ENCODE measurements at places on chromosomes 16 and 17.
A peak's percentile ranks its signal among the peaks of the same experiment; 100 is the strongest.

- no peak for DNase-seq
Observed at GRCh38 chr16:14509675-14510132, 120.4 kb downstream of the PARN start.

GRCh38 chr17:3917391-3917931, 1.2 kb upstream of the P2RX1 start:
- DNase-seq, result peak; percentile 51

- no peak for DNase-seq
Observed at GRCh38 chr16:88809676-88810165, 2.0 kb downstream of the APRT start.

GRCh38 chr17:55391244-55391757, 30.3 kb downstream of the MMD start:
- no peak for DNase-seq

DNA sequence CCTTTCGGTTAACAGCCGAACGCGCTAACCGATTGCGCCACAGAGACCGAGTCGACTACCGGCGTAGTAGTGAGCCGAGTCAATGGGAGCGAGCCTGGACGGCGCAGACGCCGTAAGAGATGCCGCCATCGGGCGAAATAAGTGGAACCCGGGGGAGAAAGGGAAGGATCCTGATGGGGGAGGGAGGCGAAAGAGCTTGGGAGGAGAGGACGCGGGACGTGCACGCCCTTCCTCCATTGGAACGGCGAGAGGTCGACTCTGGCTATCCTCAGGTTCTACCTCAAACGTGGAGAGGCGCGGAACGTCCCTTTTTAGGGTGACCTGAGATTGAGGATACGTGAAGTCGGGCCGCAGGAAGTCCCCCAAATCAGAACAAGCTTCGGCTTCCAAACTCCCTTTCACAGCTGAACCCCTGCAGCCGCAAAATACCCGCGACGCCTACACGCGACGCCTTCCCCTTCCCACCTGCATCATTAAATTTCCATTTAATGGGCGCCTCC, 683 bp upstream of the PSMB3 start:
- peak; percentile 90 for DNase-seq

- peak; percentile 28 for DNase-seq
Observed at GRCh38 chr16:19375561-19376158, 42.0 kb upstream of the TMC5 start.

- DNase-seq, result no peak
Observed at GRCh38 chr17:77228241-77228752, 87.5 kb downstream of the SEC14L1 start.

DNA sequence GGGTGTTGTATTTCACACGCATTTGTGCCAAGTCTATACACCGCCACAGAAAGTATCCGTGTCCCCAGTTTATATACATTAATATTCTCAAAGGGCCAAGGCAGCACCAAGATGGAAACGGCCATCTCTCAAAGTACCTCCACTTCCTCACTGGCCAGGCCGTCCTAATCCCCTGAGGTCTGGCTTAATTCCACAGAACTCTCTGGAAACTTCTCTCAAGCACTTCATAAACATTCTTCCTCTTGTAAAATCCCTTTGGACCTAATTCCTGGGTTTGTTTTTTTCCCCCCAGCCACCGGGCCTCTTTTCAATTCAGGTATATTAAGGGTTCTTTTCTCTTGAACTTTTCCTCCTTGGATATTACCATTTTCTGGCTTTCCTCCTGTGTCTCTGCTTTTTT, 5.1 kb upstream of the ERN1 start:
- no peak for DNase-seq

DNA sequence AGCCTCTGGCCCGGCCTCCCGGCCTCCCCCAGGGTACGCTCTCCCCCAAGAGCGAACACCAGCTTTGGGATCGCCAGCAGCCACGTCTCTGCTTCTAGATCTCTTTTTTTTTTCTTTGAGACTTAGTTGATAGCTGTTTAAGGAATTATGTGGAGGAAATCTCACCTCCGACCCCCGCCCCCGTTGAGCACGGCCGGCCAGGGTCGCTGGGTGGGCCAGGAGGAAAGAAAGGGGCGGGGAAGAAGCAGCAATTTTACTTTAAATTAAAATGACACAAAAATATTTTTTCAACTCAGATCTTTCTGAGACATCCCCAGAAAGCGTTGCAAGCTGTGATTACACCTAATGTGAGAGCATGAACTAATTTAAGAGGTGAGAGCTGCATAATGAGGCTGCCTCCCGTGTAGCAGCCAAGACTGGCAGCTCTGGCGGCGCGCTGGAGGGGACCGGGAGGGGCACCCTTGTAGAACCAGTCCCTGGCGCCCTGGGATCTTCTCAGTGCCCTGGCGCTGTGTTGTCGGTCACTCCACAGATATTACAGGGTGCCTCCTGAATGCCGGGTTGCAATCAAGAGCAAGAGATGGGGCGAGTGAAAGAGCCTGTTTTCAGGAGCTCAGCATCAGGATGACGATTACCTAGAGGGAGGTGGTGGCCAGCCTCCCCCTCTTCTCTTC, 1.9 kb upstream of the CBLN1 start:
- DNase-seq, result no peak

DNA sequence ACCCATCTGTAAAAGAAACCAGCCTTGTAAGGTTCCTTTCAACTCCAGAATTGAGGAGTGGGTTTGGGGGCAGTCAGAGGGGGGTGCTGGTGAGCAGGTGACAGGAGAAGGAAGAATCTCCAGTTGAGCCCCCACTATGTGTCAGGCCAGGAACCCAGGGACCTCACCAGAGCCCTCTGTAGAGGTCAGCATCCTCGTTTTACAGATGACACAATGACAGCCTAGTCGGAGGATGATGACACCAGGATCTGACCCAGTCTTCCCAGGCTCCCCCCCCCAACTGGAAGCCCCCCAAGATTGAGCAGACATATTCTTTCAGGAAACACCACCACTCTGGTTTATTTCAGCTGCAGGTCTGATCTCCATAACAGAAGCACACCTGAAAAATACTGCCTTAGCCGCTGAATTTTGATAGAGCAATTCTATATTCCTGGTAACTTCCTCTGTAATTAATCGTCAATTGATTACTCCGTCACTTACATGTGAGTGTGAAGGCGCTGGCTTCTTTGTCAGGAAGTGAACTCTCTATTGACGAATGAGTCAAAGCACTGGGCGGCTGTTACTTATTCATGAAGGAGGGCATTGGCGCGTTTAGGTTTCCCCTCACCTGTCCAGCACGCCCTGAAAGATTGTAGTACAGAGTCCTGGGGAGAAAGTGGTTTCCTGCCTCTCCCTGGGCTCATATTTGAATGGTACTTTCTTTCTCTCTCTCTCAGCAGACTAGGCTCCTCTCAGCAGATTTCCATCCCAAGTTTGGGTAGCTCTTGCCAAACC, 21.2 kb downstream of the SOCS3 start:
- DNase-seq, result no peak

- no peak for DNase-seq
Observed at GRCh38 chr17:7932483-7932891, 481 bp downstream of the CNTROB start.

- DNase-seq, result no peak
Observed at GRCh38 chr17:20145567-20145966, 136.4 kb downstream of the SPECC1 start.

GRCh38 chr17:57861790-57862693, 12.2 kb upstream of the MRPS23 start:
- peak; percentile 71 for DNase-seq

- DNase-seq, result no peak
Observed at GRCh38 chr17:81954131-81955057, 6.6 kb downstream of the NOTUM start.

DNA sequence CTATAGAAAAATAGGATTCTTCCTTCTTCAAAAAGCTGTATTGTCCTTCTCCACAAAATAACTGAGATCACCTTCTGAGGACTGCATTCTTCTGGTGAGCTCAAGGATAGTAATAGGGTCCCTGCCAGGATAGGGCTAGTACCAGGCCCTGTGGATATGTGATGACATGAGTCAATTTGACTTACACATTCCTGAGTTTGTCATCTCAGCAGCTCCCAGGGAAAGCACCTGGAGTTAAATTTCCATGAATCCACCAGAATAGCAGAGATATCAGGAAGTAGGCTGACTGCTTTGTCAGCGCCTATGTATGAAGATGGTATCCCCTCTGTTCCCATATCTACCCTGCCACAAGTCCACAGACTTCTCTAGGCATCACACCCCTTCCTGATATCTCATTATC, 225.8 kb downstream of the PMP22 start:
- DNase-seq, result no peak

DNA sequence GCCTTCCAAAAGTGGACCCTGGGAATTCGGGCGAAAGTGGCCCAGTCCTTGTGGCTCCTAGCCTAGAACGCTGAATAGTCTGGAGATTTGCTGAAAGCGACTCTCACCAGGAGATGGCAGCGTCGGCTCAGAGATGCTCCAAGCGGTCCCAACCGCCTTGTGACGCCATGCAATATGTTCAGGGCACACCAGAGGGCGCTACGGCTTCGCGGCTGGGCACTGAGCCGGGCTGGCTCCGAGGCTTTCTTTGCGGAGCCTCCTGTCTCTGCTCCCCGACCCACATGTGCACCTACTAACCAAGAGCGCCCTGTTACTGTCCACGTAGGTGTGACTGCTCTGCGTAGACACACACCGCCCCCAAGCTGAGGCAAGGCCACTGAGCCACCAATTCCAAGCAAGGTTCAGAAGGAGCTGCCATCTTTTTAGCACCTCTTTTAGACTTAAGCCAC, 36.9 kb downstream of the SYCE1L start:
- peak; percentile 90 for DNase-seq

DNA sequence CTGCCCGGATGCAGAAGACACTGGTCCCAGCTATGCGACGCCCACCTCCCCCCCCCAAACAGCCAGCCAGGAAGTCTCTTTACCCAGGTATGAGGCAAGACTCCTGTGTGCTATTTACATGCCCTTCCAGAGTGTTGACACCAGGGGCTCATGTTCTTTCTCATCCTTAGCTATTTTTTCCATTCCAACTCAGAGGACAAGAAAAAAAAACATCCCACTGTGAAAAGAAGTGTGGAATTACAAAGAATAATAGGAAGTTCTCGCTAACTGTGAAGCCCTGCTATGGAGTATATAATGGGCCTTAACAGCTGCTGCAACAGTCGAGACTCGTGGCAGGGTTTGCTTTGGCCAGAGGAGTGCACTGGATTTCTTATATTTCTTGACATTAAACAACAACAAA, 584.9 kb downstream of the CDH13 start:
- DNase-seq, result no peak

DNA sequence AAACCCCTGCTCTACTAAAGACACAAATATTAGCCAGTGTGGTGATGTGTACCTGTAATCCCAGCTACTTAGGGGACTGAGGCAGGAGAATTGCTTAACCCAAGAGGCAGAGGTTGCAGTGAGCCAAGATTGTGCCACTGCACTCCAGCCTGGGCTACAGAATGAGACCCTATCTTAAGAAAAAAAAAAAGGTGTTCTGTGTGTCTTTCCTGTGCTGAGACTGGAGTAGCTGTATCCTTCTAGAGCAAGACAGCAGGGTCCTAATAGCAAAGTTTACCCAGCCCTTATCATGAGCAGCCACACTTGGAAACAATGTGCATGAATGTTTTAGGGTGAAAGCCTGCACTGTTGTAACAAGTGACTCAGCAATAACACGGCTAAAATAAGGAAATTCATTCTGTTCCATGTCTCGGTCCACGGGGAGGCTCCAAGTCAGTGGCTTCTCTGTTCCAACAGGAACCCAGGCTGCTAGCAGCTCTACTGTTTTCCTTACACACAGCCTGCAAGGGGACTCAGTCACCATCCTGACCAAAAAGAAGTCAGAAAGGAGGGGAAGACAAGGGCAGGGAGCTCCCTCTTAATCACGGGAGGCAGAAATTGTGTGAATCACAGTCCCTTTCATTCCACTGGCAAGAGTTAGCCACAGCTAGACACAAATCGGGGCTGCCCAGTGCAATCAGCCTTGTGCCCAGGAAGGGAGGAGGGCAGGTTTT, 7.1 kb upstream of the SLC5A11 start:
- no peak for DNase-seq

DNA sequence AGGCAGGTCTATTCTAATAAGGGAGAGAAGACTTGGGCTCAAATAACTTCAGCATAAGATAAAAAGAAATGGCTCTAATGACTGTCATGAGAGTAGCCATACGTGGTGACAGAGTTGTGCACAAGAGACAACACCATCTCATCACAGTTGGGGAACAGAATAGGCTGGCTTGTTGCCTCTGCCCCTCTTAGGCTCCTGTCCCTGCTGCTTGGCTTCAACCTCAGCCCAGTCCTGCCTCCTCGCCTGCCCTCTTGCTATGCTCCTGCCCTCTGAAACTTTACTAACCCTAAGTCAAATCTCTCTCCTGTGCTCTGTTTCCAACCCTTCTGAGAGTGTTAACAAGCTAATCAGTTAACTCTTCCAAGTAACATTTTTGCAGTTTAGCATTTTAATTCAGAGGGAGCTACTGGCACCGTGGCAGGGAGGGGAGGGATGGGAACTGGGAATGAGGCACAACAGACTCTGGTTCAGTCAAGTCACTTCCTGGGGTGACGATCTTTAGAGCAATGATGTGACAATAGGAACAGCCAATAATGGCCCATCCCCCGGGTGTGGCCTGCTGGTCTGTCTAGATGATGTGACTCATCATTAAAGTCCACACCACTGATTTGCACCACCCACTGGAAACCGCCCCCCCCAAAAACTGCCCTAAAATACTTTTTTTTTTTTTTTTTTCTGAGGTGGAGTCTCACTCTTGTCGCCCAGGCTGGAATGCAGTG, 35.5 kb downstream of the DNAH17 start:
- DNase-seq, result no peak

Measured in right hindlimb (tissue), 1 donor.